ENCODE measurements at places on chromosomes 3 and 15.

DNA sequence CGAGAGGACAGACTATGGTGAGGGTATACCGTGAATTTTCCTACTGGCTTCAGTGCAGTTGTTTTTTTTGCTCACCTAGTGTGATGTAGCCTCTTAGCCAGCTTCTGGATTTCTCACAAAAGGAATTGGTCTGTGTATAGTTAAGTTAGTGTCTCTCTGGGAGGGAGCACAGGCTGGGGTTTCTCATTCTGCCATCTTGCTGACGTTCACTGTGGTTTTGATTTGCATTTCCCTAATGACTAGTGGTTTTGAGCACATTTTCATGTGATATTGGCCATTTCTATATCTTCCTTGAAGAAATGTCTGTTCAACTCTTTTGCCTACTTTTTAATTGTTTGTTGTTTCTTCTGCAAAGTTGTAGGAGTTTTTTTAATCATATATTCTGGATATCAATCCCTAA, 2.2 kb upstream of the CD86 start:
- DNase-seq = no peak

GRCh38 chr3:65871305-65872141, 167.2 kb downstream of the MAGI1 start:
- no peak for DNase-seq

GRCh38 chr3:69409831-69410230, 23.9 kb upstream of the FRMD4B start:
- DNase-seq = no peak

- DNase-seq = no peak
Observed at GRCh38 chr15:84772031-84772430, 23.6 kb downstream of the ZNF592 start.

GRCh38 chr3:47855461-47856383, 52.8 kb downstream of the DHX30 start:
- DNase-seq = no peak

- DNase-seq = no peak
Observed at GRCh38 chr3:45387171-45387570, 1.2 kb upstream of the LARS2 start.

DNA sequence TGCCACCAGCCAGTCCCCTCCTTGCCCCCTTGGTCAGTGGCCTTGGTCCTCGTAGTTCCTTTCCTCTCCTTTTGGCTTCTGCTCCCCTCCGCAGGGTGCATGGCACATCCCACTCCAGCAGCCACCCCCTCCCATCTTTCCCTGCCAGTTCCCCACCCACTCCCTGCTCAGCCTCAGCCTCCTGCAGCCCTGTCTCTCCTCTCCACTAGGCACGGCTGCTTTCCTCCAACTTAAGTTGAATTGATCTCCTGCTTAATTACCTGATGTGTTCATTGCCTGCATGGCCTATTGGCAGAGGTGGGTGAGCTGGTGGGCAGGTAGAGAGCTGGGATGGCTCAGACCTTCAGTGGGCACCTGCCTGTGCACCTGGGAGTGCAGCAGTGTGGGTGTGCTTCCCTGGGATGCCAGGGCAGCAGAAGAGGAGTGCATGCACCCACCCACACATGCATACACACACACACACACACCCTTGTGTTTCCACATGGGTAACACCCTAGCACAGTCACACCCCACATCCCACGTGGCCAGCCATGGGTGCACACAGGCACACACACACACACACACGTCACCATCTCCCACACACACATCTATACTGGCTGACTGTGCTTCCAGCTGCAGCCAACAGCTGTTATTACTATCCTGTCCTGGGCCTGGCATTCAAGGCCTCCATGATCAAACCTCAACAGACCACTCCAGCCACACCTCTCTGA, 30.9 kb downstream of the C3orf18 start:
- DNase-seq = no peak
